ENCODE measurements at places on chromosomes 1 and 21. TPM values are rescaled to one million over a fixed set of nuclear protein-coding genes. Genes with fewer than 3 reads are reported as not detected.
A peak's percentile ranks its signal among the peaks of the same experiment; 100 is the strongest.

The KCNE2 gene
- total RNA-seq, result 0.52 TPM

DNA sequence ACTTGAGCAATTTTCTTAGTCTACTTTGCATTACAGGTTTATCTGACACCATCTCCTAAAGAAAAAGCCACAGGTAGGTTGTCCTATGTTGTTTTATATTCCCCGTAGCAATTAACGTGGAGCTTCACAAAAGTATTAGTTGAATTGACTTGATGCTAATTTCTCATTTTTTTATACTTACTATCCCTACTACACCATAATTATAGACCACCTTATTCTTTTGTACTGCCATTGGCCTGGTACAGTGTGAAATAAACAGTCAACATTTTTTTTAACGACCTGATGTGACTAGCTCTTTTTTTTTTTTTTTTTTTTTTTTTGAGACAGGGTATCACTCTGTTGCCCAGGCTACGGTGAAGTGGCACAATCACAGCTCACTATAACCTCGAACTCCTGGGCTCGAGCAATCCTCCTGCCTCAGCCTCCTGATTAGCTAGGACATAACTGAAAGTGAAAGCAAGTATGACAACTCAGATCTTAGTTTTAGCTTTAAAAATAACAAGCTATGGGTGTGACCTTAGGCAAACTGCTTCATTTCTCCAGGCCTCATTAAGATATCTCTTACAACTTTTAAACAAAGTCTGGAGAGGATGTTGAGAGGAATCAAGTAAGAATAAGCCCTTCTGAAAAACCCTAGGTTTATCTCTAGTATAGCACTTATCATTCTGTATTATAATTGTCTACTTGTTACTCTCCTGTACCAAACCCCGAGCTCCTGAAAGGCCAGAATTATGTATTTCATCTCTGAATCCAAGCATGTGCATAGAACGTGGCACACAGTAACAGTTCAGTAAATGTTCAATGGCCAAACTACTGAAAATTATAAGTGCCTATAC is 49.5 kb downstream of the LUZP1 start:
- DNase-seq, result no peak

The PLD5 gene
- 0.87 TPM for total RNA-seq

DNA sequence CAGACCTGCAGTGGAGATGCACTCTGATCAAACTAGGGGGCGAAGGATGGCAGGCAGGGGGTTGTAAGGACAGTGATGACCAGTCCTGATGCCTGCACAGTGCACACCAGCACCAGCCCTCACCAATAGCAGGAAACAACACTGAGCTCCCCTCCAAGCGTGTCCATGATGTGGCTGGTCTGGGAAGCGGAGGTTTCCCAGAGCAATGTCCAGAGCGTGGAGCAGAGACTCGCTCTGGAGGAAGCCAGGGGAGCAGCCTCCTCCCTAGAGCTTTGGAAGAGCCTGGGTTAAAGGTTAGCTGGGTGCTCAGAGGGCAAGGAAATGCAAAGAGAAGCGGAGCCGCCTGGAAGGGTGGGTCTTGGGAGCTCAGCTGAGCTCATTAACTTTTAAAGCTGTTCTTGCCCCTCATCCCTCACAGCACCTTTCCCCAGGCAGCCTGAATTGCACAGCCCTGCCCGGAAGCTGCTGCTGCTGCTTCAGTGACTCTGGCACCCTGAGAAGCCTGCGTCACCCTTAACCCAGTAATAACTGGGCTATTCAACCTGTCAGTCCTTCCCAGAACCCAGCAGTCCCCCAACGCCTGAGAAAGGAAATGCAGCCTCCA is 162.2 kb upstream of the RAB4A start:
- DNase-seq, result no peak

- no peak for DNase-seq
Measured at GRCh38 chr1:162357681-162358266, 18.9 kb downstream of the SPATA46 start.

- DNase-seq, result no peak
Measured at GRCh38 chr1:12595757-12596006, 22.3 kb downstream of the DHRS3 start.

DNA sequence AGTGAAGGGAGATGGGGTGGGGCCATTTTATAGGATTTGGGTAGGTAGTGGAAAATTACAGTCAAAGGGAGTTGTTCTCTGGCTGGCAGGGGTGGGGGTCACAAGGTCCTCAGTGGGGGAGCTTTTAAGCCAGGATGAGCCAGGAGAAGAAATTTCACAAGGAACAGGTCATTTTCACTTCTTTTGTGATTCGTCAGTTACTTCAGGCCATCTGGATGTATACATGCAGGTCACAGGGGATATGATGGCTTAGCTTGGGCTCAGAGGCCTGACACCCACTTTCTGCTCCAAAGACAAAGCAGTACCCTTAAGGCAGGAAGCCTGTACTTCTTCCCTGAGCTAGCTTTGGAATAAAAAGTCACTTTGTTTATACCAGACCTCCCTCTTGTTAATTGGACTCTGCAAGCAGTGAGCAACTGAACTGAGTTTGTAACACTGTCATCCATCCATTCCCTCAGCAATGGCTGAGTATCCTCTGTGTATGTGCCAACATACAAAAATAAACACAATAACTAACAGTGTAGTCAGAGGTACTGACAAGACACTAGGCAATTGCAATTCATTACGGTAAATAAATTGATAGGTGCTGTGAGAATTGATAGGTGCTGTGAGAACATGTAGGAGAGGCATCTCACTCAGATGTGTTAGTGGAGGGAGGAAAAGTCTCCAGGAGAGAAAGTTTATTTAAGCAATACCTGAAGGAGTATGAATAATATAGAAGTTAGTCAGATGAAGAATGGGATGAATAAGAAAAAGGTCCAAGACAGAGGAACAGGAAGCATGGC is 14.7 kb upstream of the RGS2 start:
- no peak for DNase-seq

GRCh38 chr1:245217853-245218608 is 63.2 kb downstream of the KIF26B start:
- DNase-seq, result no peak

DNA sequence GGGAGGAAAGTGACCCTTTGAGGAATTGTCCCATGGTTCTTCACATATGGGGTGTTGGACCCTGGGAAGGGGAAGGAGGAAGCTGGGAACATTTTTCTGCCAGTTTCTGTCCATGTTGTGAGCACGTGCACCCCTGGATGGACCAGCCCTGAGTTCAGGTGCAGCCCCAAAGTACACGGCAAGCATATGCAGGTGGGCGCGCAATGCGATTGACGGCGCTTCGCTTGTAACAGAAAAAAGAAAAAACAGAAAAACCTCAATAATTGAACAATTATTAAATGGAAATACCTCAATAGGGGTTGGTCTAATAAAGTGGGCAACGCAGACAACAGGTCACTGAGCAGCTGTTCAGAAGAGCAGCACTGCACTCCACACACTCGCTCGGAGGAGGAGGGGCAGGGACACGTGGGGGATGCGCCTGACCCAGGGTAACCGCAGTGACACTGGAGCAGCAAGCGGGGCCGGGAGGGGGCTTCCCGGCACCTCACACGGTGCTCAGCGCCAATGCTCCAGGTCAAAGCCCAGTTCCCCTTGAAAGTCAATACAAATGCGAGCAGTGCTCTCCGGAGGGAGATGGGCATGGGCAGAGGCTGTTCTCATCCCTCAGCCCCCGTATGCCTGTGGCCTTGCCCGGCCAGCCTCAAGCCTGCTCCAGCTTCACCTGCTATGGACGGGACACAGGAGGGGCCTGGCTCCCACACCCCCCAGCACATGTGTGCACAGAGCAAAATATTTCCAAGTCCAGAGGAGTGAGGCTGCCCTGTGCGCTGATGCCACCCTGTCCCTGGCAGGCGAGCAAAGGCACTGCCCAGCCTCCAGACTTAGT is 6.6 kb upstream of the ACTRT2 start:
- peak; percentile 55 for DNase-seq

- DNase-seq, result no peak
Measured at GRCh38 chr1:180510882-180511281, 8.5 kb upstream of the ACBD6 start.

DNA sequence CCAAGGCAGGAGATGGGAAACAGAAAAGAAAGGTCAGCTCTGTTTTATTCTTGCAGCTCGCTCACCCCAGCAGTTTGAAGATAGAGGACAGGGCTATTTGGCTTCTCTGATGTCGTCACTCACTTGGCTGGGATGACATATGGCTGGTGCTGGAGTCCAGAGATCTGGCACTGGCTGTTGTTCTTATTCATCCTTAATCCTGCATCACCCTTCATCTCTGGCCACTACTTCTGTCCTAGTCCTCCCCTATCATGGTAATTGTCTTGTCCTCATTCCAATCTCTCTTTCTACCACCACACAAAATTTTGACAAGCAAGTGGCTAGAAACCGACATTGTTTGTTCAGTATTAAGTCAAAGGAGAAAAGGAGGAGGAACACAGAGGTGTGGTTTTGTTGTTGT is 103.8 kb upstream of the PDE4B start:
- DNase-seq, result no peak

DNA sequence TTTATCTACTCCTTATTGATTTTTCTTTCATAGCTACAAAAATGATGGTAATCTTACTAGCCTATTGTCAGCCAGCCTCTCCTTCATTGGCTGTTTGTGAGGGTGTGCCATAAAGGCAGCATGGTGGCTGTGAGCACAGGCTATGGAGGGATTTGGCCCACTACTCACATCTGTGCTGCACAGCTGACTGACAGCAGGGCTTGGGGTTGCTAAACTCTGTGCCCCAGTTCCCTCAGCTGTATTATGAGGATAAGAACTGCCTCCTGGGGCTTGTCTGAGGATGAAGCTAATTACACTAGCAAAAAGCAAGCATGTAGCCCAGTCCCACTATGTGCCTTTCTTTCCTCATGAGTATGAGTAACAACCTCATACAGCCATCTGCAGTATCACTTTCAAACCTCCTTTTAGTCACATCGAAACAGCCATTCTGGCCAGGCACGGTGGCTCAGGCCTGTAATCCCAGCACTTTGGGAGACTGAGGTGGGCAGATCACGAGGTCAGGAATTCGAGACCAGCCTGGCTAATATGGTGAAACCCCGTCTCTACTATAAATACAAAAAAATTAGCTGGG is 66.2 kb downstream of the COQ8A start:
- DNase-seq, result no peak

DNA sequence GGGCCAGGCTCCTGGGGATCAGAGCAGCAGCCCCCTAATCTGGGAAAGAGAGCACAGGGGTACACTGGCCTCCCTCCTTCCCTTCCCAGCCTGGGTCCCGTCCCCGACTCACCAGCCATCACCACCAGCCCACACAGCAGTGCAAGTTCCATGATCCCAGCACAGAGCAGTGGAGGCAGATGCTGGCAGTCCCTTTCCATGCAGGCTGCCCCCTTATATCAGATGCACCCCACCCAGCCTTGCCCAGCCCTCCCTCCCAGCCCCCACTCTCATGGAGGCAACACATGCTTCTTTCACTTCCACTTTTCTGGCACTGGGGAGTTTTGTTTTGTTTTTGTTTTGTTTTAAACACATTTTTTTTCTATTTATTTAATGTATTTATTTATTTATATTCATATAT is at the start of gene PLA2G2D:
Gene PLA2G2D (minus strand): TSS at position 190 of the 400 bp plus-strand sequence. CDS start 38 bp downstream, at position 152.
- peak; percentile 47 for DNase-seq

- DNase-seq, result no peak
Measured at GRCh38 chr1:61140778-61141177, 58.4 kb downstream of the NFIA start.

GRCh38 chr1:176717066-176717750 is 254.2 kb downstream of the PAPPA2 start:
- DNase-seq, result no peak

- no peak for DNase-seq
Measured at GRCh38 chr1:3007298-3008147, 13.7 kb upstream of the ACTRT2 start.

- no peak for DNase-seq
Measured at GRCh38 chr1:223765719-223766340, 53.5 kb downstream of the CAPN2 start.

The CFHR3 gene
- 0.23 TPM for total RNA-seq

The SELENON gene
- total RNA-seq, result 95.9 TPM

The CASZ1 gene
- total RNA-seq, result 63.6 TPM

DNA sequence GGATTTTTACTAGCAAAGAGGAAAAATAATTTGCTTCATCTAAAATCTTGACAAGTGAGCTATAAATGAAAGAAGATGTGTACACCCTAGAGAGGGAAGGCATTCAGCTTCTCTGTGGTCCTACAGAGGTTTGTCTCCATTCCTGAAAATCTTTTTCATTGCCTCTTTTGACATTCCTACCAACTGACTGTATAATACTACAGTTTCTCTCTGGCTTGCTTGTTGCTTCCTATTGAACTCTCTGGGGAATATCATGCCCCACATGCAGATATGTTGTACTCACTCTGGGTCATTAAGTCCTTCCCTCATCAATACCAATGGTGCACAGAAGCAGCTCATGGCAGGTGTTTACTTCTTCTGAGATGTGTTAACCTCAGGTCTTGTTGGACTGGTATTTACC is 371.2 kb upstream of the PLXNA2 start:
- DNase-seq, result no peak

DNA sequence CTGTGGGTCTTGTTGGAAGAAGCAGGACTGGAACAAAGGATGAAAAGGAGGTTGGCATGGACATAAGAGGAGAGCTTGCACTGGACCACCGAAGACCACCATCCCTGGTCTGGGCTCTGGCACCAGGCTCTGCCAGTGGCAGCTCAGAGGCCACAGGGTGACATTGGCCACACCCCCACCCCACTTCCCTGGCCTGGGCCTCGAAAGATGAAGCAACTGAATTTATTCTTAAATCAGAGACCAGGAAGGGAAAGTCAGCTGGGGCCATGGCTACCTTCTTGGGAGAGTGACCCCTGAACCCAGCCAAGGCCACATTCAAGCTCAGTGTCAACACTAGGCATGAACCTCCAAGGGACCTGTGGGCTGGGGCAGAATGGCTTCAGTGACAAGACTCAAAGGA is 4.0 kb downstream of the KLHDC7A start:
- DNase-seq, result no peak

- DNase-seq, result no peak
Measured at GRCh38 chr1:89546082-89546889, 21.7 kb downstream of the LRRC8B start.

DNA sequence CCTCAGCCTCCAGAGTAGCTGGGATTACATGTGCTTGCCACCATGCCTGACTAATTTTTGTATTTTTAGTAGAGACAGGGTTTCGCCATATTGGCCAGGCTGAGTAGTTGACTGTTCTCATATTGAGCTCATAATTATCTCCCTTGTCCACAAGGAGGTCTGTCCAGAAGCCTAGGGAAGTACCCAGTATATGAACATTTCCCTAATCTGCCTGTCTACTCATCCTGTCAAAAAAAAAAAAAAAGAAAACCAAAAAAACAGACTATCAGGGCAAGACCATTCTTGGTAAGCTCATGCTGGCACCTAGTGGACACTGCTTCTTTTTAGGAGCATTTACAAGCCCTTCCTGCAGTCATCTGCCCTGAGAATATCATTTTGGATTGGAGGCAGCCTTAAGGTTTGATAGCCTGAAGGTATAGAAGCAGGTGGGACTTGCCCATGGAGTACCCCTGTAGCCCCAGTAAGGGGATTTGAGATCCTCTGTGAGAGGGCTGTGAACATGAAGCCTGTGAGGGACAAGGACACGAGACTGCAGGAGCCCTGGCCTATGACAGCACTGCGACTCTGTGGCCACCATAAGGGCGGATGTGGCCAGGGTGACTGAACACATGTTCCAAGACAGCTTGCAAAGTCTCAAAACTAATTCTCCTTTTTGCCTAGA is 10.8 kb upstream of the DUSP12 start:
- DNase-seq, result peak; percentile 75

The MRPL24 gene
- total RNA-seq, result 41.8 TPM

GRCh38 chr1:28518745-28519341 is 13.0 kb downstream of the RCC1 start:
- no peak for DNase-seq

Data from upper lobe of right lung (tissue), 1 donor.